Fibroblast of skin of left biceps (primary cell): ENCODE measurements at places on chromosomes 3 and 15.

DNA sequence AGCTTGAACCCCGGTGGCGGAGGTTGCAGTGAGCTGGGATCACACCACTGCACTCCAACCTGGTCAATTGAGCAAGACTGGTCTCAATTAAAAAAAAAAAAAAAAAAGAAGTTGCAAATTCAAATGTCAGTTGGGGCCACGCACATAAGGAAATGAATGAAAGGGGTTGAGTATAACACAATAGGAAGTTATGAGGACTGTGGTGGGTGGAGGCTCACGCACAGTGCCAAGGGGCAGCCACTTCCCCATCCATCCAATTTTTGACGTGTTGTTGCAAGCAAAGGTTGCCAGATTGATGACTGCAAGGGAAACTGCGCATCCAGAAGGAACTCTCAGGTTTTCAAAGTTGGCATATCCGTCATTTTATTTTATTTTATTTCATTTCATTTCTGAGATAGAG lies 532.2 kb downstream of the NTRK3 start:
- DNase-seq, result no peak

DNA sequence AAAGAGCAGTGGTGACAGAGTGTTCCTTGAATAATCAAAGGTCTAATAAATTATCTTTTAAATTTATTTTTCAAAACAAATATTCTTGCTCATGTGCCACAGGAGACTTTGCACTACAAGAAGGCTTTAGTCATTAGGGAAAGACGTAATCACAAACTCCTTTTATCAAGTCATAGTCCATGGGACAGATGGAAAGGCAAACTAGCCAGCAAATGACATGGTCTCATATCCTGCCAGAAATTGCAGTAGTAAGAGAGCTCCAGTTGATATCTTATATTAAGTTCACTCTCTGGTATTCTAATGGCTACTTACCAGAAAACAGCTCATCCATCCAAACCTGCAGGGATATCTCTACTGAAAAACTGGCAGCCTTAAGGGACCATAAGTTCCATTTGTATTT lies 225.0 kb upstream of the TP63 start:
- DNase-seq, result no peak

GRCh38 chr3:144164352-144164751 lies 192.7 kb downstream of the DIPK2A start:
- no peak for DNase-seq

GRCh38 chr3:135908225-135908624 lies 57.3 kb upstream of the PPP2R3A start:
- DNase-seq, result no peak

GRCh38 chr15:64548235-64548634 lies 87.9 kb downstream of the ZNF609 start:
- DNase-seq, result no peak

- no peak for DNase-seq
Observed at GRCh38 chr3:108088697-108089096, 2.1 kb downstream of the CD47 start.

GRCh38 chr3:188749010-188749617 lies 422.7 kb upstream of the TPRG1 start:
- no peak for DNase-seq

GRCh38 chr3:54168451-54168850 lies 46.1 kb downstream of the CACNA2D3 start:
- DNase-seq, result no peak

GRCh38 chr3:111739311-111739911 lies 119.7 kb upstream of the PHLDB2 start:
- DNase-seq, result no peak

- DNase-seq, result no peak
Observed at GRCh38 chr15:51771773-51772172, 20.4 kb downstream of the TMOD2 start.

- no peak for DNase-seq
Observed at GRCh38 chr3:39065197-39065596, 13.4 kb downstream of the WDR48 start.

- peak; percentile 34 for DNase-seq
Observed at GRCh38 chr15:50018491-50018890, 100.5 kb downstream of the ATP8B4 start.

DNA sequence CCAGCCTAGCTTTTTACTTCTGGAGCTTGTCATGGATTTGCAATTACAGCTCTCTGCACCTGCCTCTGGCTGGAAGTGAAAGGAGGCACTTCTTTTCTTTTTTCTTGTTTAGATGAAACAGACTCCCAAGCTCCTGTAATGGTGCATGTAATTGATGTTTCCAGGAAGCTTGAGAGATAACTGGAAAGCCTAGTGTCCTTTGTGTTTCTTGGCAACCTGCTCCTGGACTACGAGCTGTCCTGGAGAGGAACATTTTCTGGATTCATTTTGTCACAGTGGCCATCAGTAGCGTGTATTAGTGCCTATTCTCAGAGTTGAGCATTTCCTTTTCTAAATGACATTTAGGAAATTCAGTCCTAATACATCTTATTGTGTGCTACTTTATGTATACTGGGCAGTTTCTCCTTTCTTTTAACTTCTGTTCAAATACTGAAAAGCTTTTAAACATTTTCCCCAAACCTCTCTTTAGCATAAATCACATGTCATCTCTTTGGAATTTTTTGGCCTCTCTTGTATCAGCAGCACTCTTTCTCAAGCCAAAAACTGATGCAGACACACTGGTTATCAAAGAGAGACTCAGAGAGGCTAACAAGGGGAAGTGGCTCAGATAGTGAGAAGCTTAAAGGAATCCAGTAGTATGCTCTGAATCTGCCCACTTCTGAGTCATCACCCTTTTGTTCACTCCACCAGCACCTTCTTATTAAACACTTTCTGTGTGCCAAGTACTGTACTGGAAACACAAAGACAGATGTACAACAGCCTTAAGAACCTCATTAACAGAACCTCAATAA lies 62.6 kb upstream of the SLC2A2 start:
- peak; percentile 92 for DNase-seq

DNA sequence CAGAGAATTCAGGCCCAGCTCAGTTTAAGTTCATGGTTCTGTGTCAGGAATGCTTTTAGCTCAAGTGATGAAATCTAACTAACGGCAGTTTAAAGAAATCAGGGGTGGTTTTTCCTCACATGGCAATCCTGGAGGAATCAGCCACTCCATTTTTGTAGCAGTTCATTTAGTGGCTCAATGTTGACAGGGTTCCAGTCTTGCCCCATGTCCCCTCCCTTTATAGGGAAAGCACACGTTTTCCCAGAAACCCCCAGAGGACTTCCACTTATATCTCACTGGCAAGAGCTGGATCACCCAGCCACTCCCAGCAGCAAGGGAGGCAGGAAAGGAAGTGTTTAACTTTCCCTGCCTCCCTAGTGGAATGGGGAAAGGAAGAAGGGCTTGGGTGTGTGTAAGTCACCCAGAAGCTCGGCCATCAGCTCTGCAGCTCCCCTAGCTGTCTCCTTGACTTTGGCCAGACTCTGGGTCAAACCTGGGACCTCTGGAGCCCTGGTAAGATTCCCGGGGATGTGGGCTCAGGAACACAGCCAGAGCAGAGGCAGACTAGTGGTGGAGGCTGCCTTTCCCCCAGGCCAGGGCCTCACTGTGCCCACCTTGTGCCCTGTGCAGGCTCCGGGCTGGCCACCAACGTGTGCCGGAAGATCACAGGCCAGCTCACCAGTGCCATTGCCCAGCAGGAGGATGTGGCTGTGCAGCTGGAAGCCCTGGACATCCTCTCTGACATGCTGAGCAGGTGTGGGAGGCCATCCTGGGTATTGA lies 11.3 kb downstream of the CAND2 start:
- no peak for DNase-seq

DNA sequence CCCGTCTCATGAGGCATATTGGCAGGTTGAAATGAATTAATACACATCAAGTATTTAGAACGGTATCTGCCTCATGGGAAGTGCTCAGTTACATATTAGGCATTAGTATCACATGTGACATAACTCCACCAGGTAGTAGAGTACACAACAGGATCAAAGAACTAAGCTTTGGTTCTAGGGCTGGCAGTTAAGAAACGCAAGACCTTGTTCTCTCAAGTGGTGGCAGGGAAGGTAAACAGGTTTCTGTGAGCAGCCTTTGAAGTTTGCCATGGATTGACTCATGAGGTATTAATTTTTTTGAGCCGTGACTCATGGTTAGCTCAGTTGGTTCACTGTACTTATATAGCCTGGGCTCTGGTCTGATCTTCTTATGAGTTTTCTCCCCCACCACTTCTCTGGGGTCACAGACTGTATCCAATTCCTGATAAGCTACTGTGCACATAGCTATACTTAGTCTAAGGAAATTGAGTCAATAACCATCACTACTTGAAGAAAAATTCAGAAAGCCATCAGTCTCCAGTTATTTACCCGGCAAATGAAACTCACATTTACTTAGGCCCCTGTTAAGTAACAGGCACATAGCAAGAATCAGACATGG lies 155.6 kb upstream of the STT3B start:
- peak; percentile 31 for DNase-seq

GRCh38 chr15:69450968-69451695 lies 1.5 kb upstream of the RPLP1 start:
- DNase-seq, result no peak

GRCh38 chr3:45950686-45951600 lies 7.7 kb downstream of the CXCR6 start:
- DNase-seq, result no peak

DNA sequence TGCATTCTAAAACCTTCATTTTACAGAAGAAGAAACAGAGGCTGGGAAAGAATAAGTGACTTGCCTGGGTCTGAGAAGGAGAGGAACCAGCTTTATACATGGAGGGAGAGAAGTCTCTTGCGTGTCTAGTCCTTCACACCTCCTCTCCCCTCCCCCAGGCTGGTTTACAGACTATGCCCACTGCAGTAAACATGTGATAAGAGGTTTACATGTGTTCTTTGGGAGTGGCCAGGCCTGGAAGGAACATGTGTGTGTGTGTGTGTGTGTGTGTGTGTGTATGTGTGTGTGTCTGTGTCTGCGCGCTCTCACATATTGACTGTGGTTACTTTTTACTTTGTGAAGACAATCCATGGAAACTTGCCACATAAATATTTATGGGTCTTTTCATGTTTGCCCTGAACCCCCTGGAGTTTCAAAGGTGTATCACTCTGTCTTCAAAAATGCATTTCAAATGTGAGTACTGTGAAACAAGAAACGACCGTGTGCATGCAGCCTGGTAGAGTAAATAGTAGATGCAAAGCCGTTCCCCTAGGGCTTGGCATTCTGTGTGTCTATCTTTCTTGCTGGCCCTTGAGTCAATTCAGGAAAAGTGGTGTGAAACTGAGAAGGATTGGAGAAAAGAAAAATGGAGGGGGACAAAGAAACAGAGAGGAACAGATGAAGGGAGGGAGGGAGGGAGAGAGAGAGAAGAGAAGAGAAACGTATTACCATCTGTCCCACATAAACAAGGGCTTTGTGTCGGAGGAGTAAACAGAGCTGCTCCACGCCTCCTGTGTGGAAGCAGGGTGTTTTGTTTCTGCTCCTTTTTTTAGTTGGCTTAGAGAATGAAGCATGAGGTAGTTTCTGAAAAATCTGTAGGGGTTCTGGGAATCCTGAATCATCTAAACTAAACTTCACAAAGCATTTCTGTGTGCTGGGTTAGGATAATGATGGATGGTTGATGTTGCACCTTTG lies 51.7 kb downstream of the CLDN11 start:
- peak; percentile 56 for DNase-seq

GRCh38 chr3:53633197-53633787 lies 138.9 kb downstream of the CACNA1D start:
- no peak for DNase-seq

GRCh38 chr3:83902787-83903533 lies 1055.8 kb upstream of the CADM2 start:
- DNase-seq, result no peak

GRCh38 chr3:192054881-192055280 lies 593.9 kb downstream of the PYDC2 start:
- no peak for DNase-seq

DNA sequence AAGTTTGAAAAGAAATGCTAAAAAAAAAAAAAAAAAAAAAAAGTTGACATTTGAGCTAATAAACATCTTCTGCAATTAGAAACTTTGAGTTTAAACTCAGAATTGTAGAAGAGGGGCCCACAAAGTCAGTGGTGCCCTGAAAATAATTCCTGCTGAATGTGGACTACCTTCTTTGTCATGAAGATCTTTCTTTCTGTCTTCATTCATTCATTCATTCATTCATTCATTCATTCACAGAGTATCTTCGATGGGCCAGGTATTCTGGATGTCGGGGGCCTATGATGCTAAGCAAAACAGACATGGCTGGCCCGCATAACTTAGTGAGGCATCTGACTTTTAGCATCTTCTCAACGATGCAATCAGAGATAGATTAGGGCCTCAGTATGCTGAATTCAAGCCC lies 24.6 kb downstream of the ETV5 start:
- DNase-seq, result no peak

DNA sequence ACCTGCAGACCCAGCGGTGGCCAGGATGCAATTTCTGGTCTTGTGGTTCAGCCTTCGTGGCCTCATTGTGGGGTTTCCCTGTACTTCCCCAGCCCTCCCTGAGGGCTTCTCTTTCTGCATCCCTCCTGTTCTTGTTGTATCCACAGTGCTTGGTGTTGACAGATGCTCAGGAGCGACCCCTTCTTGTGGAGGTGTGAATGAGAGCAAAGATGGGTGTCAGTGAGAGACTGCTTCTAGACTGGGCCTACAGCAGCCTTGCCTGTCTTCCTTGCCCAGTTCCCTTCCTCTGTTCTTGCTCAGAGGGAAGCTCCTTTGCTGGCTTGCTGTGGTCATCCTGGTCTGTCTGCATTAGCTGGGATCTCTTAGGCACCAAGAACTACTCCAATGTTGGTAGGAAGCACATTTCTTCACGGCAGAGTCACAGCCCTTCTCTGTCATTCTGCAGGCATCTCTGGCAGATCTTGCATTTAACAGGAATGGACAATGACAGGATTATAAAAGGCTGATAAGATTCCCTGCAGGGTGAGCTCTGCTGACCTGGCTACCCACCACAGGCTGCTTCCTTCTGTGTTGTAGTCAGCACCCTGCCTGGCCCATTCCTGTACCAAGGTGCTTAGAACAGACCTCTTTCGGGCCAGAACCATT lies 317.8 kb upstream of the C2CD4B start:
- no peak for DNase-seq

DNA sequence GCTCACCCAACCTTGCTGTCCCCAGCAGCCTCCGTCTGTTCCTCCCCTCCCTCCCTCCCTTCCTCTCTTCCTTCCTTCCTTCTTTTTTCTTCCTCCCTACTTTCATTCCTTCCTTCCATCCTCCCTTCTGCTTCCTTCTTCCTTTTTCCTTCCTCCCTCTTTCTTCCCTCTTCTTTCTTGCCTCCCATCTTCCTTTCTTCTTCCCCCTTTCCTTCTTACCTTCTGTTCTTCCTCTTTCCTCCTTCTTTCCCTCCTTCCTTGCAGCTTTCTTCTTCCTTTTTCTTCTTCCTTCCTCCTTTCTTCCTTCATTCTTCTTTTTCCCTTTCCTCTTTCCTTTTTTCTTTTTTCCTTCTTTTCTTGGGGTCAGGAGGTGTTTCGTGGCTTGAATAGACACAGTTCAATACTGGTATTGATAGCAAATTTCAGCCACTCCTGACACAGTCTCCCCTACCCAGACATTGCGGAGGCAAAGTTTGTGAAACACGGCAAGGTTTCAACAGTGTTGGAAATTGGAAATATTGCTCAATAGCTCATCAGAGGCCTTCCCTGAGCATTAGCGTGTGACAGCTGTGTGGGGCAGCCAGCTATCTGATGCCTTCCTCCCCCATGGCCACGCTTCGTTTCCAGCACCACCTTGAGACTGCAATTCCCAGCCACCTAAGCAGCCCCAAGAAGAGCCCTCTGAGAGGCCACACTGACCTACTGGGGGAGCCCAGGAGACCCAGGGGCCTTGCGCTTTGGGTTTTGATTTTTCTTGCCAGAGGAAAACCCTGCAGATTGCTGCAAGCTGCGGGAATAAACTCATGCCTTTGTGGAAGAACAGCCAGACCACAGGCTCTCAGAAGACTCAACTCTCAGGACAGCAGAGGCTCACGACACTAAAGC lies 82.2 kb downstream of the KLF15 start:
- no peak for DNase-seq
